GM03348 (cell line): ENCODE measurements at places on chromosomes 11 and 22.

DNA sequence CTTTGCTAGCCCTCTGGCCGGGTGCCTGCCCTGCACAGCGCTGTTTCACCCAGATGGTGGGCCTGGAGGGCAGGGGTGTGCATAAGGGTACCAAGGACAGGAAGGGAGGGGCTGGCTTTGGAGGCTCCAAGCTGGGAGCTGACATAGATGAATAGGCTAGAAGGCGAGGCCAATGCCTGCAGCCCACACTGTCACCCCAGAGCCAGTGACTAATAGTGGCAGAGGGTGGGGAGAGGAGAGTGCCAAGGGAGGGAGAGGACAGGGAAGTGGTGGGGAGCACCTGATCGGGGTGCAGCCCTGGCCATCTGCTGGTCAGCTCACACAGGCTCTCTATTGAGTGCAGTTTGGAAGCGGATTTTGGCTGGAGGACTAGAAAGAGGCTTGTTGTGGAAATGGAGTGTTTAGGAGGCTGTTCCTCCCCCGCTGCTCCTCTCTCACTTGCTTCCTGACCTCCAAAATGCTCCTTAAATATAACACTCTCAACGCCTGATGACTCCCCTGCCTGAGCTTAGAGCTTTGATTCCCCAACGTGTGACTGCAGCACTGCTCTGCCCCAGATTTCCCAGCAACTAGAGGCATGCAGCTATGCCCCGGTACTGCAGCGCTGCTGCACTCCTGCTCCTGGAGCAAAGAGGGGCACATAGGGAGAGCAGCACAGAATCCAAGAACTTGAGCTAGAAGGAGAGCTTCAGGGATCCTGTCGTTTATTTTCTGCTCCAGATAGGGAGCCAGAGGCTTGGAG, 89.2 kb downstream of the GRAMD1B start:
- peak; percentile 64 for DNase-seq

- DNase-seq: peak; percentile 84
These were observed 9.5 kb downstream of the DCHS1 start for GRCh38 chr11:6646071-6646470.

DNA sequence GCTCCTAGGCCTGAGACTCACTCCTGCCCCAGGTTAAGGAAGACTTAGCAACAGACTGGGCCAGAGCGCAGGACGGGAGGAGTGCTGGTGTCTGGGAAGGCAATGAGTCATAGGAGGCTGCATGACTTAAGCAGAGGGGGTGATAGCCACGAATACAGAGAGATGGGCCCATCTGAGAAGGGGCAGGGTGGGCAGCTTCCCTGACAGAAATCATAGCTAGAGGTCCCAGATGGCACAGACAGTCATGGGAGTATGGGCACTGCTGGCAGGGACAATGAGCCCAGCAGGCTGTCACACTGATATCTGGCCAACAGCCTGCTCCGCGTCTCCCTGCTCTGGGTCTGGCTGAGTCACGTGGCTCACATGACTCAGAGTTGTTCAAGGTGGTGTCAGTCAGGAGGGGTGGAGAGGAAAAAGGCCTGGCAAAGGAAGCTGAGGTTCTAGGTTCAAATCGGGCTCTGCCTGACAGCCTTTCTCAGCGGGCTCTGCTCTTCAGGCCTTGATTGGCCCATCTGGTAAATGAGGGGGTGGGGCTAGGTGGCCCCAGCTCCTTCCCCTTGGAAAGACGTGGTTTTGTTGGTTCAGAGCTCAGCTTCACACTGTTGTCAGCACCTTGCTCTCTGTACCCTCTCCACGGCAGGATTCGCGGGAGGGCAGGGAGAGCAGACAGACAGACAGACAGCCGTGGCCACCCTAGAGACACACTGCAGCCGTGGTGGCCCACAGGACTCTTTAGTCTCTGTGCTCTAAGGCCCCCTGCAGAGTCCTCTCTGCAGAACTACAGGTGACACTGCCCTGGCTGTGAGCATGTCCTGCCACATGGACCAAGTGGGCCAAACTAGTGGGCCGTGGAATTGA, 47.8 kb downstream of the DBX1 start:
- peak; percentile 92 for DNase-seq

DNA sequence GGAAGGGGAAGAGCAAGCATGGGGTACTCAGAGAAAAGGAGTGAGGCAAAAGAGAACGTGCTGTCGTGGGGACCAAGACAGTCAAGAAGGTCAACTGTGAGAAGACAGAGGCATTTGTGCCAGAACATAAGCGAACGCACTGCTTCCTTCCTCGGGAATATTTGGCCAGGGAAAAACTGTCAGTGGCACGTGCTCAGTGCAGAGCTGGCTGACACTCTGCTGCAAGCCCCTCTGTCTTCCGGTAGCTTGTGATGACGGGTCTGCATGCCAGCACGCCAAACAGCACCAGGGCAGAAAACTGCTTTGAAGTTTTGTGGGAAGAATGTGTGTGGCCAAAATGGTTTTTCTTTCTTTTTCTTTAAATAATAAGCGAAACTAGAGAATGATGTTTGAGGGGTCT, 60.6 kb downstream of the SMCO4 start:
- DNase-seq: no peak

GRCh38 chr11:76206327-76207081, at the start of gene WNT11:
Gene WNT11, minus strand, starts transcription at chr11:76206502. Its CDS starts 95 bp downstream, at chr11:76206407.
- DNase-seq: peak; percentile 65

GRCh38 chr11:81979448-81979847, 754.2 kb downstream of the FAM181B start:
- no peak for DNase-seq

DNA sequence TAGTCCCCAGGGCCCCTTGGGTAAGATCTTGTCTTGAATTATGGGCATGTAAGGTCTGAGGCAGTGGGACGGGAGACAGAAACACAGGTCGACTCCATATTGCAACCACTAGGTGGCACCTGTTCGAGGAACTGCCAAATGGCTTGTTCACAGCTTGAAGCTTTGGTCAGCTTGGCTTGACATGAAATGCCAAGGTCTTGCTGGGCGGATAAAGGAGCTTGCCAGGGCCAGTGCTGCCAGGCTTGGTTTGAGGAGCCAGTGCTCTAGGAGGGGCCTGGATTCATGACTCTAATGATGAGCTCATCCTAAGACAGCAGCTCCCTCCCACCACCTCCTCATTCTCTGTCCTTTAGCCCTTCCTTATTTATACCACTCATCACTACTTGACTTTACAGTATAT, 11.9 kb upstream of the NRIP3 start:
- peak; percentile 81 for DNase-seq

- DNase-seq: peak; percentile 93
These were observed at the start of gene PLXNB2 for GRCh38 chr22:50306753-50307749. Gene PLXNB2, minus strand, starts transcription at chr22:50307646. Its CDS starts 17,062 bp downstream, at chr22:50290584.
